ENCODE measurements at places on chromosomes 7 and 10.

GRCh38 chr10:123245264-123245663 lies 91.1 kb downstream of the BUB3 start:
- no peak for DNase-seq

- no peak for DNase-seq
Measured at GRCh38 chr7:134916171-134916883, 70.0 kb upstream of the AGBL3 start.

DNA sequence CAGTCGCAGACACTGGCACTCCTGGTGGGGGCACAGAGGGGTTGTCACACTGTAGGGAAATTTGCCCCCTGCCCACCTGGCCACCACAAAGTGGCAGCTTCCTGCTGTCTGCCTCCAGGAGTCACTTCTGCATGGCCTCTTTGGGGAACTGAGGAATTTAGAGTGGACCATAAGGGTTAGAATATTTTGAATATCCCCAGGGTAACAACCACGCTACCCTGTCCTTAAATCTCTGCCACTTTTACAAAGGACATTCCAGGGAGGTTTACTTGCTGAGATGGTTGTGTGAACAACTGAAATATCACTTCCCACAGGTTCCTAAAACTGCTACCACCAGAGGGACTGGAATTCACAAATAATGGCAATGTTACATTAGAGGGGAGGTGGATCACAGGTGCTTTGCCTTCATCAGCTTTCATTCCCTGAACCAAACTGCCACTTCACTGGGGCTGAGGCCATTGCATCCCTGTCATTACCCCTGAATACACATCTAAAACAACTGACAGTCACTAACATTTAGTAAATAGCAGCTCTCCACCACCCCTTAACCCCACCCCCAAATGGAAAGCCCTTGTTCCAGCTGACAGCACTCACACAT lies 88.1 kb upstream of the IFRD1 start:
- no peak for DNase-seq

DNA sequence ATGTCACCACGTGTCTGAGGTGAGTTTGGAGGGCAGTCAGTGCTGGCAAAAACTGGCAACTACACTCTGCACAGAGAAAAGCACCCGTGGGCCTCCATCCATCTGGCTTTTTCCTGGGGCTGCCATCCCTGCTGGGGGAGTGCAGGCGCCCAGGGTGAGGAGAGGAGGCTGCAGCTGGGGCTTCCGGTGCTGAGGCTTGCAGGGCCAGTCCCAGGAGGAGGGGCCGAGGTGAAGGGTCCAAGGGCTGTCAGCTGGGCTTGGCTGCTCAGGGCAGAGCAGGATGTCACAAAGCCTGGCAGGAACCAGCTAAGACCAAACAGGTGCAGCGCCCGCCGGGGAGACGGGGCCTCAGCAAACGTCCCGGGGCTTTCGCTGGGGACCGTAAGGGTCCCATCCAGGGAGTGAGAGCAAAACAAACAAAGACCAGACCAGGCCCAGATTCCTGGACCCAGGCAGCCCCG lies 77.2 kb downstream of the CFAP46 start:
- DNase-seq, result no peak

- DNase-seq, result no peak
Measured at GRCh38 chr10:72738486-72738885, 46.5 kb downstream of the MCU start.

DNA sequence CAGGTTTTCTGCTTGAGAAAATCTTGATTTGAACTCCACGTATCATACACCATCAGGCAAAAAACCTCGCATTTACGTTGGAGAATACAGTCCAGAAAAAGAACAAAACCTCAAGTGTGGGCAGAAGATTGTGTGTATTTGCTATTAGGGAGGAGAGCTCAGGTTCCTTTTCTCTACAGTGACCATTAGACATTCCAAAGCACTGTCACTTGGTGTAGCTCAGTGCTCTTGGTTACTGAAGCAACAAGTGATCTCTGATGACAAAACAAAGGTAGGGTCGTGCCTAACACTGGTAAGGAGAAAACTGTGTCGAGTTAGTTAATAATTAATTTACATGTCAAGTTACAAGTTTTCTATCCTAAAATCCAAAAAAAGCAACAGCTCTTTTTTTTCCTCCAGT lies 72.6 kb downstream of the C1GALT1 start:
- DNase-seq, result no peak

Data from kidney capillary endothelial cell (primary cell).